Adipocyte (in vitro differentiated cells): ENCODE measurements at places on chromosomes 12 and 14.

DNA sequence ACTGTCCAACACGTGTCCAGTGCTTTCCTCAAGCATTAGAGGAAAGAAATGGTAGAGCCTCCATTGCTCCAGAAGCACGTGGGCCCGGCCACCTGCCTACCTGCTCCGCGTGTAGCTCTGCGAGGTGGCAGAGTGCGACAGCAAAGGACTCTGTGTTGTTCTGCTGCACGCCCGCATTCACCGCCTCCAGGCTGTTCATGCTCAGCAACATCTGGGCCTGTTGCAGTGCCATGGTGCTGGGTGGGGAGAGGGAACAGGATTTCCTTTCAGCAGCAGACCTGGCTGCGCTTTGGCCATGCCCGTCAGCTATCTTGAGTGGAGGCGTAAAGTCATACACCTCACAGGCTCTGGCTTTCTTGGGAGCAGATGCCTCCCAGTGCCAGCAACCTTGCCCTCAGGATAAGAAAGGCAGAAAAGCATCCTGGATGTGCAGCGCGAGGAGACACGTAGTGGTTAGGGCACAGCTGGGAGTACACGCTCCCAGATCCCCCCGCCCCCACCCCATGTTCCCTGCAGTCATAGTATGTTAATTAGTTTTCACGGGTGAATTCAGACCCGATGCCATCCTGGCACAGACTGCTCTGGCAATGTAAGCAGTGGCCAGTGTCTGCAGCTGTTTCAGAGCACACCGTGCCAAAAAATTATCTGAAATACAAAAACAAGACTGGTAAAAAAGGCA lies 25.1 kb downstream of the ANAPC5 start:
- no peak for DNase-seq

DNA sequence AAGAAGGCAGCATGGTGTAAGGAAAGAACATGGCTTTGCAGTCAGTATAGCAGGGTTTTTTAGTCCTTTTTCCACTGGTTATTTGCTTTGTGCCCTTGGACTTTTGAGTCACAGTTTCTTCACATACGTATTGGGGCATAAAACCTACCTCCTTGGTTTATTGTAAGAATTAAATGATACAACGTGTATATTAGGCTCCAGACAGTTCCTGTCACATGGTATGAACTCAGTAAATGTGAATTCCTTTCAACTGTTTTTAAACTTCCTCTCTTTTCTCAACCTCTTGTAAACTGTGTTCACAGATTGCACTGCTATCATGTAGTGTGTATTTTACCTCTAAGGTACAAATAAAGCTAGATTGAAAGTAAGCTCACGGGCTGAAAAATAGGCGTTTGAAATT lies 29.5 kb downstream of the MSRB3 start:
- DNase-seq, result no peak

- DNase-seq, result no peak
These were observed 1.0 kb upstream of the RIC8B start for GRCh38 chr12:106773286-106774004.

- no peak for DNase-seq
These were observed 101.8 kb downstream of the CNTN1 start for GRCh38 chr12:40794087-40794486.

DNA sequence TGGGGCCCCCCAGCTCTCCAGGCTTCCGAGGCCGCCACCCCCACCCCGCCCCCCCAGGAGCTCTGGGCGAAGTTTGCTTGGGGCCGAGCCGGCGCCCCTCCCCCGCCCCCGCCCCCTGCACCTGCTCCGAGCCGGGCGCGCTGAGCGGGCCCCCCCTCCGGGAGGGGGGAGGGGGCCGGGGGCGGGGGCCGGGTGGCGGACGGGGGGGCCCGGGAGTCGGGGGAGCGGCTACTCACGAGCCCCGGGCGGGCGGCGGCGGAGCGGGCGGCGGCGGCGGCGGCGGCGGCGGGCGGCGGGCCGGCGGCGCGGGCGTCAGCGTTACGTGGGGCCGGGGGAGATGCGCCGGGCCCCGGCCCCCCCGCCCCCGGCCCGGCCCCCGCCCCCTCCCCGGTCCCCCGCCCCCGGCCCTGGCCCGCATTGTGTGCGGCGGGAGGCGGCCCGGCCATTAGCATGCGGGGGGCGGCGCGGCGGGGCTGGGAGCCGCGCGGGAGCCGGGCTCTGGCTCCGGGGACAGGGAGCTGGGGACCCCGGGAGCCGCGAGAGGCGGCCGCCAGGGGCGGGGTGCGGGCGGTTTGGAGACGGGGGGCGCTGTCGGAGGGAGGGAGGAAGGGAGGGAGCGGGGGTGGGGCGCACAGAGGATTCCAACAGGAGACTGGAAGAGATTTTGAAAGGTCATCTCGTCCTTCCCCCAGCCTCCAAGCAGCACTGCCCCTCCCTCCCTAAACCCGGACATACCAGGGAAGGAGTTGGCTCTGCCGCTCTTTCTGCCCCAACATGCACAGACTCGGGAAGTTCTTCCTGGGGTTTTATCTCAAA lies at the start of gene ZNF219:
Gene ZNF219 (minus strand): TSS at position 580 of the 816 bp plus-strand sequence. CDS start 5,064 bp downstream, outside the sequence.
- peak; percentile 81 for DNase-seq

GRCh38 chr12:19223018-19223417 lies 93.5 kb downstream of the PLEKHA5 start:
- DNase-seq, result peak; percentile 30

GRCh38 chr14:37057776-37058175 lies 114.6 kb downstream of the SLC25A21 start:
- no peak for DNase-seq
